H4 (cell line): ENCODE measurements at places on chromosomes 7 and 10.

DNA sequence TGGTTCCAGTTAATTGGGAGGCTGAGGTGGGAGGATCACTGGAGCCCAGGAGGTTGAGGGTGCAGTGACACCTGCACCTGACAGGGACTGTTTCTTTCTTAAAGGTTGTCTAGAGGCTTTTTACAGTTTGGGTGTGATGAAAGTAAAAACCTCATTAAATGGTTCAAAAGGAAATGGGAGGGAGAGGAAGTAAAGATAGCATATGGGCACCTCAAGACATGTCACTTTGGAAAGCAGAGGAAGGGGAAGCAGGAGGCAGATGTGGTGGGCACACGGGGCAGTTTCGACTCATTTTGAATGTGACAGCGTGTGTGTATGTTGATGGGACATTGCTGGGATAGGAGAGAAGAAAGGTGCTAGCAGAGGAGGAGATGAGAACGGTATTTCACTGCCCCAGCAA is 203.1 kb downstream of the MLLT10 start:
- DNase-seq, result no peak

DNA sequence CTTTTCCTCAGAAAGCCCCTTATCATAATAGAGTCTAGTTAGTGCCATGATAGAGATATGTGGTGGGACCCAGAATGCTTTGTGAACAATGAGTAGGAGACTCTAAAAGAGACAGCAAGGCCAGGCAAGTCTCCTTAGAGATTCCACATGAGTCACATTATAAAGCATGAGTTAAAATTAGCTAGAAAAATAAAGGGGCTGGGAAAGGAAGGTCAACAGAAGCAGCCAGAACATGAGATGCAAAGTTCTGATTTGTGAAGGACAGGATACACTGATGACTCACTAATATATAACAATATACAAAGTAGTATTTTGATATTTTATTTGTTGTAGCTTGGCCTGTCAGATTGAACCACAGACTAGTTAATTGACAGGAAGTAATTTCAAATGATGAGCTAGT is 25.3 kb upstream of the SNX13 start:
- peak; percentile 9 for DNase-seq

GRCh38 chr10:69425511-69426298 is 9.0 kb upstream of the TACR2 start:
- DNase-seq, result no peak

DNA sequence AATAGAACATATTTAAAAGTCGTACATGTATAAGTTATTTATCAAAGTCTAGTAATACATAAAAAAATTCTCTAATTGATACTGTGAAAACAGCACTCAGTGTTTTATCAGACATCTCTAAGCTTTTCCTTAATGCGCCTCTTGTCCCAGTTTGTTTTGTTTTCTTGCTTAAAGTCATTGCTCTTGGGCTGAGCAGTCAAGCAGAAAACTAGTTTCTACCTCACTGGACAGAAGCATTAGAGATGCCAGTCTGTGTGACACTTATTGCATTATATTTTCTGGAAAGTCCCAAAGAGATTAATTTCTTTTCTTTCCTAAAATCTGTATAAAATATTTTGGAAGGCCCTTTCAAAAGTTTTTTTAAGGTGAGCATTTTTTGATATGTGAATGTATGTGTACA is 236.2 kb downstream of the PCLO start:
- no peak for DNase-seq

- DNase-seq, result no peak
Observed at GRCh38 chr7:1603346-1604225, 33.8 kb upstream of the PSMG3 start.
